Karpas-422 (cell line): ENCODE measurements at places on chromosomes 7 and 10. TPM values are rescaled to one million over a fixed set of nuclear protein-coding genes. Genes with fewer than 3 reads are reported as not detected.

Gene AOC1
- not detected in 2 replicates for total RNA-seq

Gene SCRN1
- total RNA-seq, result 86.4 and 88.6 TPM in 2 replicates

Gene CCDC146
- total RNA-seq, result 3.9 and 14.6 TPM in 2 replicates

Gene UTF1
- not detected in 2 replicates for total RNA-seq

Gene PRSS2
- not detected in 2 replicates for total RNA-seq

Gene SLC39A12
- total RNA-seq, result not detected in 2 replicates

Gene TUBAL3
- 0.11 TPM in 1 of 2 replicates, not detected in the other for total RNA-seq

Gene ACTL6B
- total RNA-seq, result not detected in 2 replicates

Gene ASNS
- 313 and 501 TPM in 2 replicates for total RNA-seq

Gene PNLIPRP2
- total RNA-seq, result not detected in 2 replicates

Gene OR2A1
- total RNA-seq, result not detected in 2 replicates

Gene CCDC3
- 1.4 and 2.9 TPM in 2 replicates for total RNA-seq

DNA sequence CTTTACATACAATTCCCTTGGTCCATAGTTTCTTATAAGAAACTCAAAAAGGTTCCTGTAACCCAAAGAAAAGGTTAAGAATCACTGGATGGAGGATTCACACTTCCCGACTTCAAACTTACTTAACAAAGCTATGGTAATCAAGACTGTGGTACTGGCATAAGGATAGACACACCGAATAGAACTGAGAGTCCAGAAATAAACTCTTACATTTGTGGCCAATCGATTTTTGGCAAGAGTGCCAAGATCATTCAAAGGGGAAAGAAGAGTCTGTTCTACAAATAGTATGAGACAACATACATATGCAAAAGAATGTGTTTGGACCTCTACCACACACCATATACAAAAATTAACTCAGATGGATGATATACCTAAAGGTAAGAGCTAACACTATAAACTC, 32.8 kb downstream of the KDM7A start:
- H3K27ac ChIP-seq, result no peak overlapping the region
- no peak overlapping the region for H3K4me3 ChIP-seq
- H3K36me3 ChIP-seq, result no peaks in the 10 kb centered on the region
- H3K4me1 ChIP-seq, result no peaks in the 10 kb centered on the region

DNA sequence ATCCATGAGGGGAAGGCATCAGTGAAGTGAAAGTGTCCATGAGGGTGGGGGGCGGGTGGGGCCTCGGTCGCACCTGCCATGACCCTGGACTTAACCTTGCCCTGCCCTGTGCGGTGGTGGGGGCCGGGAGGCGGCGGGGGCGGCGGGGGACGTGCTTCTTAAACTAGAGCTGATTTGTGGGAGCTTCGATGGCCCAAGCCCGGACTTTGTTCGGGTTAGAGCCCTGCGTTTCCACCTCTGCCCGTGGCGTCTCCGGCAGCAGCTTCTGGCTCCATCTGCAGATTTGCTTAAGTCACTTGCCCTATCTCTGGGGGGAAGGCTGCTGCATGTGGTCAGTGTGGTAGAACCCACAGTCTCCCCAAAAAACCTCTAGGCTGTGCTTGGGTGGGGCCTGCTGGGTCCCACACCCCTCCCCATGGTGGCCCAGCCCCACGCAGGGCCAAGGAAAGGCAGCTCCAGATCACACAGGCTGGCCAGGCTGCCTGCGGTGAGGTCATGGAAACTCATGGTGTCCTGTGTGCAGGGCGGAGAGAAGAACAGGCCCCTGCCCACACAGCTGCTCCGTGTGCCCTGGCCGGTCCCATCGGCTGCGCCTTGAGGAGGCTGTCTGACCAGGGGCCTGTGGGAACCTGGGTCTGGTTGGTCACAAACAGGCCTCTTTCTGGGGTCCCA, 93.2 kb downstream of the INPP5A start:
- peaks cover 36% of the 10 kb centered on the region for H3K4me1 ChIP-seq
- H3K36me3 ChIP-seq, result no peaks in the 10 kb centered on the region
- DNase-seq, result no peak
- H3K4me3 ChIP-seq, result no peak overlapping the region
- no peak overlapping the region for H3K27ac ChIP-seq

DNA sequence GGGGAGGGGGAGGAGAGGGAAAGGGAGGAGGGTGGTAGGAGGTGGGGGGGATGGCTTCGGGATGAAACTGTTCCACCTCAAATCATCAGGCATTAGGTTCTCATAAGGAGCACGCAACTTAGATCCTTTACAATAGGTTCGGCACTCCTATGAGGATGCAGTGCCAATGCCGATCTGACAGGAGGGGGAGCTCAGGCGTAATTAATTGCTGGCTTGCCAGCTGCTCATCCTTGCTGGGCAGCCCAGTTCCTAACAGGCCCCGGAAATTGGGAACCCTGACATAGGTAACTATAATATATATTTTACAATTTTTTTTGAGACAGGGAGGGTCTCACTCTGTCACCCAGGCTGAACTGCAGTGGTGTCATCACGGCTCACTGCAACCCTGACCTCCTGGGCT, 118.8 kb upstream of the SFMBT2 start:
- H3K4me1 ChIP-seq, result peaks cover 14% of the 10 kb centered on the region
- H3K27me3 ChIP-seq, result no peaks in the 10 kb centered on the region
- no peaks in the 10 kb centered on the region for H3K36me3 ChIP-seq
- DNase-seq, result peak; percentile 63

- no peaks in the 10 kb centered on the region for H3K27me3 ChIP-seq
- no peaks in the 10 kb centered on the region for H3K36me3 ChIP-seq
- no peak overlapping the region for H3K4me3 ChIP-seq
- H3K27ac ChIP-seq, result no peak overlapping the region
- DNase-seq, result no peak
- no peaks in the 10 kb centered on the region for H3K4me1 ChIP-seq
These were observed 113.8 kb upstream of the EEPD1 start for GRCh38 chr7:36039243-36039642.

GRCh38 chr10:20956843-20957242, 59.7 kb upstream of the NEBL start:
- 0 out of 2 replicates have a peak, but pooled peaks cover 2% of the 10 kb centered on the region for H3K27me3 ChIP-seq
- DNase-seq, result no peak
- H3K36me3 ChIP-seq, result no peaks in the 10 kb centered on the region
- H3K4me1 ChIP-seq, result no peaks in the 10 kb centered on the region
- H3K4me3 ChIP-seq, result no peak overlapping the region

GRCh38 chr10:106401161-106401560, 763.3 kb downstream of the SORCS1 start:
- no peak overlapping the region for H3K27ac ChIP-seq
- H3K4me1 ChIP-seq, result no peaks in the 10 kb centered on the region
- H3K27me3 ChIP-seq, result no peaks in the 10 kb centered on the region
- no peak for DNase-seq

GRCh38 chr7:1819259-1819841, 149.3 kb downstream of the ELFN1 start:
- H3K27me3 ChIP-seq, result no peaks in the 10 kb centered on the region
- no peaks in the 10 kb centered on the region for H3K4me1 ChIP-seq
- no peak overlapping the region for H3K4me3 ChIP-seq
- no peak overlapping the region for H3K27ac ChIP-seq
- no peaks in the 10 kb centered on the region for H3K36me3 ChIP-seq

- no peak overlapping the region for H3K4me3 ChIP-seq
- no peaks in the 10 kb centered on the region for H3K4me1 ChIP-seq
- no peaks in the 10 kb centered on the region for H3K36me3 ChIP-seq
- no peak overlapping the region for H3K27ac ChIP-seq
- H3K27me3 ChIP-seq, result no peaks in the 10 kb centered on the region
These were observed 1.1 kb upstream of the ZC3HAV1L start for GRCh38 chr7:139036901-139037300.

- H3K27me3 ChIP-seq, result no peaks in the 10 kb centered on the region
- H3K36me3 ChIP-seq, result no peaks in the 10 kb centered on the region
- H3K4me3 ChIP-seq, result no peak overlapping the region
- H3K4me1 ChIP-seq, result peaks cover 11% of the 10 kb centered on the region
These were observed 104.6 kb upstream of the DNAJB12 start for GRCh38 chr10:72459301-72459700.

- no peaks in the 10 kb centered on the region for H3K27me3 ChIP-seq
- H3K4me1 ChIP-seq, result peaks cover 3% of the 10 kb centered on the region; the same call in 1 of the 2 replicates
- no peak for DNase-seq
- H3K4me3 ChIP-seq, result no peak overlapping the region
These were observed 10.4 kb upstream of the ZMYND11 start for GRCh38 chr10:124874-125273.

GRCh38 chr7:118218413-118219156, 5.9 kb upstream of the ANKRD7 start:
- no peak overlapping the region for H3K27ac ChIP-seq
- DNase-seq, result no peak
- H3K27me3 ChIP-seq, result no peaks in the 10 kb centered on the region
- peaks cover 13% of the 10 kb centered on the region for H3K4me1 ChIP-seq

DNA sequence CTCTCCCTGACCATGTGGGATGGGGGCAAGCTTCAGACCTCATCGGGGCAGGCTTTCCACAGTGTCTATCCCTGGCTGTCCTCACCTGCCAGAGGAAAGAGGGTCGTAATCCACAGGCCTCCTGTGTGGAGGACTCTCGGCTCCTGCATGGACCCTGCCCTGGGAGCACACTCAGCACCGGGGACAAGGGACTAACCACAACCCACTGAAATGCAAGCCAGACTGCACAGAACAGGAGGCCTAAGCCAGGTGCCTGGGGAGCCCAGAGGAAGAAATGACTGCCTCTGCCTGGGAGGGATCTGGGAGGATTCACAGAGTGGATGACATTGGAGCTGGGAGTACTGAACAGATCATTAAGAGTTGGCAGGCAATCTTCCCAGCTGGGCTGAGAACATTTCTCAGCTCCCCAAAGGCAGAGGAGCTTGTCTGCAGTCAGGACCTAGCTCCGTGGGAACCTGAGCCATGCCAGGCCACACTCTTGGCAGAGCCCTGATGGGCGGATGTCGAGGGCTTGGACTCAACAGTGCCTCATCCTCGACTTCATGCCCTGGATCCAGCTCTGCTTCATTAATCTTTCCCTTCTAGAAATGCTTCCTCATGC, 213.4 kb downstream of the USP6NL start:
- H3K4me1 ChIP-seq, result no peaks in the 10 kb centered on the region
- H3K4me3 ChIP-seq, result no peak overlapping the region
- no peak overlapping the region for H3K27ac ChIP-seq
- DNase-seq, result no peak

- H3K4me1 ChIP-seq, result no peaks in the 10 kb centered on the region
- no peak for DNase-seq
- no peaks in the 10 kb centered on the region for H3K27me3 ChIP-seq
- H3K36me3 ChIP-seq, result peaks cover 20% of the 10 kb centered on the region; the same call in 1 of the 2 replicates
- no peak overlapping the region for H3K27ac ChIP-seq
These were observed 16.4 kb upstream of the PTPRN2 start for GRCh38 chr7:158603773-158604755.

DNA sequence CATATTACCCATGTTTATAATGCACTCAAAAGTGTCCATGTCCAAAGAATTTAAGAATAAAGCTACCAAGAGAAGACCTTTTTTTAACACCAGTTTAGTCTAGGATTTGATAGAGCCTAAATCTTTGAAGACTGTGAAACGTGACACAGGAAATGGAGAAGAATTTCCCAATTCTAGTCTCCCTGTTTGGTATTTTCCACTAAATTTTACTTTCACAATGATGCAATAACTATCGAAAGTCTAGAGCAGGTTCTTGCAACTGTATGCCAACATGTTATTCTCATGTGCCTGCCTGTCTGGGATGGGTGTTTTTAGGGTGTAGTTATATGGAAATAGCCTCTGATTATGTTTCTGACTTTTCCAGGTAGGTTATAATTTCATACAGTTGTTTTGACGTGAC, 6.9 kb upstream of the MXI1 start:
- no peaks in the 10 kb centered on the region for H3K36me3 ChIP-seq
- no peak overlapping the region for H3K27ac ChIP-seq
- DNase-seq, result no peak
- no peak overlapping the region for H3K4me3 ChIP-seq
- no peaks in the 10 kb centered on the region for H3K27me3 ChIP-seq

GRCh38 chr10:47368431-47369180, 15.5 kb downstream of the ZNF488 start:
- no peaks in the 10 kb centered on the region for H3K27me3 ChIP-seq
- H3K36me3 ChIP-seq, result no peaks in the 10 kb centered on the region
- no peak overlapping the region for H3K4me3 ChIP-seq
- DNase-seq, result no peak

DNA sequence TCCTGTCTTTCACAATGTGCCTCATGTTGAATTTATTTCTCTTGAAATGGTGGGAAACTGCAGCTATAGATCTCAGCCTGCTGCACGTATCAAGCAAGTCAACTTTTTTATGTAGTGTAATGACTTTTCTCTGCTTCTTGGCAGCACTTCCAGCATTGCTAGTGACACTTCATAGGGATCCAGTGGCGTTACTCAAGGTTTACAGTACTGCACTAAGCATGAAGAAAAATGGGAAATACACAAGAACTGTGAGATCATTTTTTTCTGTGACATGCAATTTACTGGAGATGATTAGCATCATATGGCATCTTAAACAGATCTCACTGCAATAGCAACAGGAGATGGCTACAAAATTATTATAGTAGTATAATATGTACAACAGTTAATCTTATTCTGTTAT, 90.9 kb downstream of the POLR1F start:
- no peak overlapping the region for H3K4me3 ChIP-seq
- H3K4me1 ChIP-seq, result no peaks in the 10 kb centered on the region
- H3K27me3 ChIP-seq, result no peaks in the 10 kb centered on the region
- no peak for DNase-seq

DNA sequence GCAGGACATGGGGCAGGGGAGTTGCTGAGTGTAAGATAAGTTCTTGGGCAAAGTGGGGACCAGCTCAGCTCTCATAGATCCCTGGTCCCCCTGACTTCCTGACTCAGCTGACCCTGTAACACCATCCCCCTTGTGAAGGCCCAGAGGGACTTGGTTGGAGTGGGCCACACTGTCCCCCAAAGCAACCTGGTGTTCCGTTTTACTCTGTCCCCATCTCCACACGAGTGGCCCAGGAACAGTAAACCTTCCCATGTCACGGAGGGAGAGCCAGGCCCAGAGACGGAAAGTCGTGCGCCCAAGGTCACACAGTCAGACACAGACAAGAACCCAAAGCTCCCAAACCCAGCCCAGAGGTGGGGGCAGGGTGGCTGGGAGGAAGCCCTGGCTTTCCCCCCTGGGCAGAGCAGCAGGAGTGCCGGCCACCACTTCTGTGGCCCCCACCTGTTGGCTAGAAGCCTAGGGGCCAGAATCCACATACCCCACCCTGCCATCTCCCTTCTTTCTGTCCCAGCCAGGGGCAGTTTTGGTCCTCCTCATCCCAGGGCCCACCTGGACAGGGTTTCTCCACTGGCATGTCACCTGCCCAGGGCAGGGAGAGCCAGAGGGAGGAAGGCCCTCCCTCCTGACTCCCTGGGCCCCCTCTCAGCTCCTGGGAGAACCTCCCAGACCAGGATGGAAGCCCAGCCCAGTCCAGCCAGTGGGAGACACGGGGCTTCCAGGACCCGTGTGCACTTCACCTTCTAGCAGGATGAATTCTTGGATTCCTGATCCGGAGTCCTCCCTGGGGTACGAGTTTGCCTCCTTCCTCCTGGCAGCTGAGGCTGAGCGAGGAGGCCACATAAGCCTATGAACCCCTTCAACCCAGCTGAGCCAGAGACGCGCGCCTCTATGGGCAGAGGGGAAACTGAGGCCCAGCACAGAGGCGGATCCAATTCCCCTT, 20.6 kb upstream of the VPS37D start:
- peaks cover 3% of the 10 kb centered on the region; the same call in 1 of the 2 replicates for H3K4me1 ChIP-seq
- no peaks in the 10 kb centered on the region for H3K36me3 ChIP-seq
- H3K4me3 ChIP-seq, result no peak overlapping the region
- DNase-seq, result no peak
- no peaks in the 10 kb centered on the region for H3K27me3 ChIP-seq
